HEK293T (cell line): ENCODE measurements at places on chromosomes 7 and 10.

- DNase-seq: no peak
These were observed 131.1 kb downstream of the DIP2C start for GRCh38 chr10:558364-558763.

DNA sequence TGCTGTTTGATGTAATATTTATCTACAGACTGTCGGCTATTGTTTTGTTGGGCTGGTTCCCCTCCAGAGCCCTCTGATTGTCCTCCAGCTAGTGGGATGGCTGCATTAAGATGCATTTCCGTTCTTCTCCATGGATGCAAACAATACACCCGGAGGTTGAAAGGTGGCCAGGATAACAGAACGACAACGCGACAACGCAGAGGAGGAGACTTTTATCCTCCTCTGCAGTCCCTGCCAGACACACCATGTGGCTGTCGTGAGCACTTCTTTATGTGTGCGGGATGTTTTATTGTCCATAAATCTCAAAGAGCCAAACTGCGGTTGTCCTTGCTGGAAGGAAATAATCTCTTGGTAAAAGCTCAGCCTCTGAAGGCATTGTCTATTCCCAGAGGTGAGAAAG, 39.1 kb upstream of the TCERG1L start:
- DNase-seq: no peak

- no peak for DNase-seq
These were observed 82.1 kb downstream of the CPEB3 start for GRCh38 chr10:92208736-92209135.

GRCh38 chr7:81170291-81170690, 251.4 kb upstream of the SEMA3C start:
- no peak for DNase-seq

GRCh38 chr7:17236603-17237002, 61.8 kb upstream of the AHR start:
- DNase-seq: no peak

DNA sequence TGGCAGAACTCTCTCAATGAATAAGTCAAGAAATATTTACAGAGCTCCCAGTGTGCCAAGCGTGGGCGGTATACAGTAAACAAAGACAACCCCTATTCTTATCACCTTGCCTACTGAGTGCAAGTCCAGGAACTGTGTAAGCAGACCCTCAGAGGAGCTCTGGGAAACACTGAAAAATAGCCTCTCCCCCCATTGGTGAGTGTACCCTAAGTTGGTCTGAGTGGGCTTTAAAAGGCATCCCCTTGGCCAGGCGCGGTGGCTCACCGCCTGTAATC, 1.2 kb downstream of the DYDC2 start:
- no peak for DNase-seq

DNA sequence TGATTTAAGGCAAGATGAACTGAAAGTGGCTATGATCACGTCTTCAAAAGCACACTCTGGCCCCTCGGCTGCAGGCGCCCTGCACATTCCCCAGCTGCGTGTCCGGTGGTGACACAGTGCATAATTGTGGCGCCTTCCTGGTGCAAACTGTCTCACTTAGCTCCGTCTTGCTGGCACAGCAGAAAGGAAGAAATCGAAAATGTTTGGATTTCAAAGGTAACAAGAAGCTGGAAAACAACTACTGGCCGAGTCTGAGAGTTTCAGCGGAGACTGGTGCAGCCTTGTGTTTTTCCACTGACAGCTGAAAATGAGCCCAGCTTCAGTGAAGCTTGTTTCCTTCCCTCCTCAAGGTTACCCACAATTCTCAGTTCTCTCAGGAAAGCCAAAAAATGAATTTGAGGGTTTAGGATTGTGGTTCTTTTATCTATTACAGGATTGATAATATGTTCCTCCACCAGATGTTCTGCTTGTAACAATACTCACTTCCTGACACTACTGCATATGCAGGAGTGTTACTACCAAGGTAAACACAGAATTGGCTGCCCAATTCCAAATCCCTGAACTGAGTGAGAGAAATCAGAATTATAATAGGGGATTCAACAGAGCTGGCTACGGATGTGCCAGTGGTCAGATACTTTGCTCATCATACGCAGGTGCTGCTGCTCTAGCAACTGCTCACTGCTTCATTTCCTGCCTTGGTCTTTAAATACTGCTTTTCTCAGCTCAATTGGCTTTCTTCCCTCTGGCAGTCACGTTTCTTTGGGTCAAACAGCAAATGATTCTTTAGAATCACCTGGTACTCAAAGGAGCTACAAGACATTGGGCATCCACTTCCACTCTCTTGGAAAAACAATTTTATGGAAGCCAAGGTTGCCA, 63.7 kb downstream of the TRUB1 start:
- no peak for DNase-seq
